ENCODE measurements at places on chromosomes 6 and 20.
A peak's percentile ranks its signal among the peaks of the same experiment; 100 is the strongest.

DNA sequence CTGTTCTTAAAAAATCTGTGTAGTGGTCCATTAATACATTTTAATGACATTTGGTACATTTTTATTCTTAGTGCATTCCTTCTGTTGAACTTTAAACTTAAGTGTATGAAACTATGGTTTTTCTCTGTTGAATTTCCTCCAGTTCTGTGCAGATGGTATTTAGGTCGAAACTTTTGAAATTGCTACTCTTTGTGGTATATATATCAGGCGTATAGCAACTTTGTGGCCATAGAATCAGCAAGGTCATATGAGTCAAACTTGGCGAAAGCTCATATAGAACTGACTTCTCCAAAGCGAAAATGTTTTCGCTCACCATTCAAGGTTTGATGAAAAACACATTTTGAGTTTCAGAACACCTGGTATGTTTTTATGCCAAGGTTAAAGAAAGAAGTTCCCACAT lies 93.7 kb downstream of the MAP3K4 start:
- DNase-seq, result no peak

GRCh38 chr20:62636446-62636845 lies 5.9 kb upstream of the SLCO4A1 start:
- DNase-seq, result no peak

GRCh38 chr6:68976260-68976659 lies 341.2 kb downstream of the ADGRB3 start:
- peak; percentile 54 for DNase-seq

DNA sequence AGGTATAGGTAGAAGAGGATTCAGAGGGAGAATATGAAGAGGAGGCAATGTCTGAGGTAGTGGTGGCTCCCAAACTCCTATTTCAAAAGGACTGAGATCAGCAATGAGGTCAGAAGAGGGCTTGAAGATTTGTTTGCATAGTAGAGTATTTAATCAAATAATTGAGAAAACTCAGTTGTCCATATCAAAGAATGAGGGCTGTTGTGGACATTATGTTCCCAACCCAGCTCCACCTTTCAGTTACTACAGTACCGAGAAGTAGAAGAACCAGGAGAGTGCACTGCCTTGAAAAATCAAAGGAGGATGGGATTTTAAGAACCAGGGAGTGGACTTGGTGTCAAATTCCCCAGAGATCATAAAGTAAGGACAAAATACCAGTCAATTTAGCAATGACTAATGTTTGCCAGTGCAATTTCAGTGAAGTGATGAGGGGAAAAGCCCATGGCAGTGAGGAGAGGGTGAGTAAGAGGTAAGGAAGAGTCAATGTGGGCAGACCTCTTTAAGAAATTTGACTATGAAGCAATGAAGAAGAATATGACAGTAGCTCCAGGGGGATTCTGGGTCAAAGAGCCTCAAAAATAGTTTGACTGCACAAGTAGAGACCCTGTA lies 382.4 kb downstream of the PKHD1 start:
- DNase-seq, result no peak

GRCh38 chr6:118652051-118652615 lies 742 bp upstream of the CEP85L start:
- DNase-seq, result peak; percentile 57

GRCh38 chr6:149917679-149918078 lies 5.2 kb downstream of the RAET1G start:
- peak; percentile 20 for DNase-seq

- DNase-seq, result peak; percentile 69
These were observed 402 bp downstream of the OSBPL2 start for GRCh38 chr20:62238569-62239277.

GRCh38 chr20:47008842-47009518 lies 114.3 kb downstream of the EYA2 start:
- no peak for DNase-seq

GRCh38 chr6:1608222-1609040 lies 1.3 kb upstream of the FOXC1 start:
- peak; percentile 75 for DNase-seq

DNA sequence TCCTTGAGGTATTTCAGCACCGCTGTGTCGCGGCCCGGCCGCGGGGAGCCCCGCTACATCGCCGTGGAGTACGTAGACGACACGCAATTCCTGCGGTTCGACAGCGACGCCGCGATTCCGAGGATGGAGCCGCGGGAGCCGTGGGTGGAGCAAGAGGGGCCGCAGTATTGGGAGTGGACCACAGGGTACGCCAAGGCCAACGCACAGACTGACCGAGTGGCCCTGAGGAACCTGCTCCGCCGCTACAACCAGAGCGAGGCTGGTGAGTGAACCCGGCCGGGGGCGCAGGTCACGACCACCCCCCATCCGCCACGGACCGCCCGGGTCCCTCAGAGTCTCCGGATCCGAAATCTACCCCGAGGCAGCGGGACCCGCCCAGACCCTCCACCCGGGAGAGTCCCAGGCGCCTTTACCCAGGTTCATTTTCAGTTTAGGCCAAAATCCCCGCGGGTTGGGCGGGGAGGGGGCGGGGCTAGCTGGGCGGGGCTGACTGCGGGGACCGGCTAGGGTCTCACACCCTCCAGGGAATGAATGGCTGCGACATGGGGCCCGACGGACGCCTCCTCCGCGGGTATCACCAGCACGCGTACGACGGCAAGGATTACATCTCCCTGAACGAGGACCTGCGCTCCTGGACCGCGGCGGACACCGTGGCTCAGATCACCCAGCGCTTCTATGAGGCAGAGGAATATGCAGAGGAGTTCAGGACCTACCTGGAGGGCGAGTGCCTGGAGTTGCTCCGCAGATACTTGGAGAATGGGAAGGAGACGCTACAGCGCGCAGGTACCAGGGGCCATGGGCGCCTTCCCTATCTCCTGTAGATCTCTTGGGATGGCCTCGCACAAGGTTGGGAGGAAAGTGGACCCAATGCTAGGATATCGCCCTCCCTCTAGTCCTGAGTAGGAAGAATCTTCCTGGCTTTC lies 693 bp downstream of the HLA-F start:
- peak; percentile 92 for DNase-seq

GRCh38 chr6:133977983-133978895 lies 25.2 kb downstream of the TBPL1 start:
- no peak for DNase-seq

DNA sequence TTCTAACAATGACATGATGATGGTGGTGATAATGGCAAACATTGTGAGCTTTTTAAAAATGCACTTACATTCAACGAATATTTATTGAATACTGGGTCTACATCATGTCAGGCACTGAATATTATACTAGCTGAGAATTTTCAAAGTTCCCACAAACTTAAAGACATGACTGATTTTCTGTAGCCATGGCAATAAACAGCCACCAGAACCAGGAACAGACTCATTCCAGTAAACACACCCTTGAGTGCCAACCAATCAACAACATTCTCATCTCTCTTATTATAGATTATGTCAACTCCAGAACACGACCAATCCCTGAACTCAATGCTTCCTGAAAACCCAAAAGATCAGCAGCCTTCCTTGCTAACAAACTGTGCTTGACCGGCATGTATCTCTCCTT lies 212.4 kb upstream of the RUNX2 start:
- no peak for DNase-seq

- DNase-seq, result no peak
These were observed 598.4 kb upstream of the MARCKS start for GRCh38 chr6:113258771-113259170.

- DNase-seq, result no peak
These were observed 43.7 kb upstream of the BCAS1 start for GRCh38 chr20:54114109-54114508.

- no peak for DNase-seq
These were observed 23.2 kb upstream of the PIM1 start for GRCh38 chr6:37146735-37147157.

DNA sequence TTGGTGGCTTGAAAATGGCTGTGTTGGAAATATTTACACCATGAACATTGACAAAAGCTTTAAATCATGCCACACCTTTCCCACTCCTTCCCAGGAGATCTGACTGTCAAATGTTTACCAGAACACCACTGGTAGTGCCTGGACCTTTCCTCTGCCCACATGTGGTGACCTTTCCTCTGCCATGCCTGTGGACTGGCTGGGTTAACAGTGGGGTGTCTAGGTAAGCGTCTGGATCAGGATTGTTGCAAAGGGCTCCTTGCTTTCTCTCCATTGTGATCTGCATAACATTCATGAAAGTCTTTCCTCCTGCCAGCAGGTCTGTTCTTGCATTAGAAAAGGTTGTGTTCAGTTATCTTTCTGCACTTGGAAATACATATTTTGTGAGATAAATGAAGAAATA lies 572.7 kb downstream of the DHX35 start:
- DNase-seq, result peak; percentile 53

GRCh38 chr20:62059401-62059800 lies 6.3 kb downstream of the TAF4 start:
- DNase-seq, result no peak

DNA sequence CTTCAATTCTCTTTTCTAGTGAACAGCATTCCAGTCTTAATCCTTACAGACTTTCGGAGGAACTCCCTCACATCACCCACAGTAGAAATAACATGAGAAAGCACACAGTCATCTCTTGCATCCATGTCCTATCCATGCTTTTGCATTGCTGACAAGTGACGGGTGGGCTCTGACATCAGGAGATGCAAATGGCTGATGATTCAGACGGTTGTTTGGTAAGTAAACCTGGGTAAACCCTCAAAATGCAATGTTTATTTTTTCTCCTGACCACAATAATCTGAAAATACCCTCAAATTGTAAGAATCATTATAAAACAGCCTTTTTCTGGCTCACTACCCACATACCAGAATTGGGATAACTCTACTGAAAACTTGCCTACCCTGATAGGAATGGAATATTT lies 792.0 kb downstream of the MAFB start:
- no peak for DNase-seq

DNA sequence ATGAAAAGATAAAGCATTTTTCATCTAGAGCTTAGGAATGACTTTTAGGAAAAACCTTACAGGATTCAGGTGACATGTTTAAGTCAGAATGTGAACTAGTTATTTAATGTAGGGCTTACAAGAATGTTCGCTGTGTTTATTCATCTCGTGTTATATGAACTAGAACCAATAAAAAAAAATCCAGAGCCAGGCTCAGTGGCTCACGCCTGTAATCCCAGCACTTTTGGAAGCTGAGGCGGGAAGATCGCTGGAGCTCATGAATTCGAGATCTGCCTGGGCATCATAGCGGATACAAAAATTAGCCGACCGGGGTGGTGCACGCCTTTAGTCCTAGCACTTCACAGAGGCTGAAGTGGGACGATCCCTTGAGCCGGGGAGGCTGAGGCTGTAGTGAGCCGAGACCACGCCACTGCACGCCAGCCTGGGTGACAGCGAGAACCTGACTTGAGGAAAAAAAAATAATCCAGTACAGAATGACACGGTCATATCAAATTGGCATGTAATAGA lies 46.3 kb downstream of the OR2B2 start:
- DNase-seq, result peak; percentile 87

DNA sequence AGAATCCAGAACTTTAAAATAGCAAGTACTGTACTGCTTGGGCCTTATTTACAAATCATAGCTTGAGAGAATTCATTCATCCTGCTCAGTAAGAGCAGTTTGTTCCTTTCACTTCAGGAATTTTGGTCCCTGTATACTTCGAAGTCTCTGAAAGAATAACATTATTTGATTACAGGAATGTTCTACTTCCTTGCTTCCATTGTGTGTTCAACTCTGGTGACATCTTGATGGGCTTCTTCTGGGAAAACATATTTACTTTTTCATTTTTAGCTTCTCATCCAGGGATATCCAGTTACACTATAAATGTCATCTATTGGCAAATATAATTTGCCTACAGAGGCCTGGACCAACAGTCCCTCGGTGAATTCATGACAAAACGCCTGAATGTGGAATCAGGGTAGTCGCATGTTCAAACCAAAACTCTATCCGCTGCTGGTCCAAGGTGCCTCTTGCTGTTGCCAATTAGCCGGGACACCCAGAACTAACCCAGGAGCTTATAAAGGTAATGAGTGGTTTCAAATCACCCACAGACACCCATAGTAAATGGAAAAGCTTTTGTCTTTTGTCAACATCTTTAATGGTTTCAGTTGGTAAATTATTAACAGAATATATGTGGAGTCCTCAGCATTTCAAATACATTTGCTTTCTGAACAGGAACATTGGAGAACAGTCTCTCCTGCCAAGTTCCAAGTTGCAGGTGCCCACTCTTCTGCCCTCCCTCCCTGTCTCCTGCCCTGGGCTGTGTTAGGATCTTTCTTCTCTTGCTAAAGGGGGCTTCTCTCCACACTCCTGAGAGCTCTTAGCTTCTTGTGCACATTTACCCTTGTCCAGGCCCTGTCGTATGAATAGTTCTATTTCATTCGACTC lies 162.5 kb upstream of the CITED2 start:
- DNase-seq, result no peak

GRCh38 chr6:113742342-113742741 lies 114.8 kb upstream of the MARCKS start:
- no peak for DNase-seq

- no peak for DNase-seq
These were observed 28.1 kb downstream of the NRSN1 start for GRCh38 chr6:24154121-24154520.

DNA sequence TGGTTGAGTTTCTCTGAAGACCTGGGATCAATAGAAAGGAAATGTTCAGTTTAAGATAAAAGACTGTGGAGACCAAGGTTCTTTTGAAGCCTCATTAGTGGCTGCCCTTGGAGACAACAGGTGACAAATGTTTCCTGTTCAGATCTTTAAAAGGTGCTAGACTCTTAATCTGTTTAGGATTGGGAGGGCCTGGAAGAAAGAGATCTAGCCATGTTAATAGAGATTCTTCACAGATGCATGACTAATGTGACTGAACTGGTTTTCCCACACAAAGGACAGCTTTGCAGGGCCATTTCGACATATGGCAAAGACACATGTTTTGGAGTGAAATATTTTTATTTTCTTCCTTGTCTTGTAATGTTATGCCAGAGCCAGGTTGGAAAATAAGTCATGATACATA lies 82.2 kb downstream of the WDR27 start:
- no peak for DNase-seq

DNA sequence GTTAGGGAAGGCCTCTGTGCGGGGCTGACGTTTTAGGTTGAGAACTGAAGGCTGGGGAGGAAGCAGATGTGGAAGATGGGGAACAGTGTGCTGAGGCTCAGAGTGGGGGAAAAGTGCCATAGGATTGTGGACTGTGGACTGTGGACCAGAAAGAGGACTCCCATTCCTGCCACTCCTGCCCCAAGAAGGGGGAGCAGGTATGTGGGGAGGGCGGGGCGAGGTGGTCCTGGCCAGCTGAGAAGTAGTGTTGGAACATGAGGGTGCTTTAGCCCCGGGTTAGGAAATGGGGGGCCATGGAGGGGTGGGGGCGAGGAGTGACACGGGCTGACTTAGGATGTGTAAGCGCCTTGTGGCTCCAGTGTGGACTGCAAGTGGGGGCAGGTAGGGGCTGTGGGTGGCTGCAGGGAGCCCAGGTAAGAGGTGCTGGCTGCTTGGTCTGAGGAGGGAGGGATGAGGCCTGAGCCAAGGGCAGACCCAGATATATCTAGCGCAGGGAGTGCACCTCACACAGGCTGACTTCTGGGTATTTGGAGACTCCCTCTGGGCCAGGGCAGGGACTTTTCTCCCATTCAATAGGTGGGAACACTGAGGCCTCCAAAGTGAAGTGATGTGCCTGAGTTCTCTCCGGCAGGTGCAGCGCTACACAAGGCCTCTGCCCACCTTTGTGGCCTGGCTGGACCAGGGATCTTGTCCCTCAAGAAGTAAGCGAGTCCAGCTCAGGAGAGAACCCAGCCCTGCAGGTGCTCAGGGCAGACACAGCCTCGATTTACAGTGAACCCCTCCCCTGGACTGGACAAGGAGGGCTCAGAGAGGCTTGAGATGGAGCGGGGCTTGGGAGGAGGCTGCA lies 76.6 kb upstream of the TOX2 start:
- no peak for DNase-seq
